PC-3 (cell line): ENCODE measurements at places on chromosomes 4 and X. TPM values are rescaled to one million over a fixed set of nuclear protein-coding genes. Genes with fewer than 3 reads are reported as not detected.

- H3K36me3 ChIP-seq: no peaks in the 10 kb centered on the region
- DNase-seq: no peak
- H3K4me1 ChIP-seq: no peaks in the 10 kb centered on the region
- no peaks in the 10 kb centered on the region for H3K27me3 ChIP-seq
These were observed 121.0 kb downstream of the PPA2 start for GRCh38 chr4:105352826-105353225.

DNA sequence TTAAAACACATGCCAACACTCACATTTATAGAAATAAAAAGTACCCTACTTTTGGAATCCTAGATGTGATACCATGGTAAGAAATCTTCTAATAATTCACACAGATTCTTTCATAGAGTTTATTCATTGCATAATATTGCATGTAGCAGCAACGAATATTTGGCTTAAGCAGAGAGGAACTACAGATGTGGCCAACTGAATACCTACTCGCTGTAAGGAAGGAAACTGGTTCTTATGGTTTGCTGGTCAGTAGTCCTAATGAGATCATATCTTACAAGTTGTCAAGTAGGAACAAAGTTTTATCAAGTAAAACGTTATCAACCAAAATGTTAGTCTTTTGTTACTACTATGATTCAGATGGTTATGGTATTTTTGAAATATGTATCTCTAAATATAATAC, 996.1 kb downstream of the PDHA2 start:
- H3K4me3 ChIP-seq: no peak overlapping the region
- no peaks in the 10 kb centered on the region for H3K27me3 ChIP-seq

DNA sequence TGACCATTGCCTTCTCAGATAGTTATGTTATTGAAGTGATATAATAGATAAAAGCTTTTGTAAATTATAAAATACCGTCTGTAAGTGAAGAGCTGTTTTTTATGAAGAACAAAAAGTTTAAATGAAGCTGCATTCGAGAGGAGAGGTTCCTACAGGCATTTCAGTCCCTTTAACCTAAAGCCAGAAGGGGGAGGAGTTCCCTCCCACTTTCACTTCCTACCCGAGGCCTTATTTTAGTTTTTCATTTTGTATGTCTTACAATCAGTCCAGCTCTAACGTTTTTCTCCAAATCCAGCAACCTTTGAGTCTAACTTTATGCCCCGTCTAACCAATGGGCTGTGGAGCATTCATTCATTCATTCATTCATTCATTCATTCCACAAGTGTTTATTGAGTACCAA, 16.5 kb upstream of the SOX3 start:
- no peak overlapping the region for H3K4me3 ChIP-seq
- H3K27me3 ChIP-seq: peaks cover 9% of the 10 kb centered on the region; the same call in 1 of the 2 replicates
- no peak for DNase-seq

The CNGA1 gene
- total RNA-seq: 0.29 and 1.1 TPM in 2 replicates

DNA sequence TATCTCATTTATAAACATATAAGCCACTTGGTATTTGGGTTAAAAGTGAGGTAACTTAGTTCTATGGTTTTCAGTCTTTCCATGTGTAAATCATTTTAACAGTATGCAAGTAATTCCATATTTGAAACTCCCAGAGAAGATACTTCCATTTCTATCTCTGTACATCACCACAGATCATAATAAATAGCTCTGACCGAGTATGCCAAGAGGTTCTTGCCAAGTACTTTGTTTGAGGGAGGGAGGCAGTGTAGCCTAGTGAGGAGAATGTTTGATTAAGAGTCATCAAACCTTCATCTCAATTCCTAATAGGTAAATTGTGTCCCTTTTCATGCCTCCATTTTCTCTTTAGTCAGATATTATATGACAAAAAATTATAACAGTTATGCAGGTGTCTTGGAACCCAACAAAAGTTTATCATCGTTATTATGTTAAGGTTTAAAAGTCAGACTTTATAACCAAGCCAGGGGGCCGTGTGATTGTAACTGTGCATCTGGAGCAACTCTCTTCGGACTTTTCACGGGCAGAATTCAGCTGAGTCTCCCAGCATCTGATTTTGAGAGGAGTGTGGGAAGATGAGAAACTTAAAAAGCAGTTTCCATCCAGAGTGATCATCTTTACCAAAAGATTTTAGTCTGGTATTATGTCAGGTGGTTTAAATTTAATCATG, 123.8 kb downstream of the ANK2 start:
- H3K4me1 ChIP-seq: no peaks in the 10 kb centered on the region
- no peaks in the 10 kb centered on the region for H3K36me3 ChIP-seq
- no peak for DNase-seq

- H3K4me1 ChIP-seq: no peaks in the 10 kb centered on the region
- no peaks in the 10 kb centered on the region for H3K27me3 ChIP-seq
- no peak for DNase-seq
- H3K36me3 ChIP-seq: no peaks in the 10 kb centered on the region
- H3K4me3 ChIP-seq: no peak overlapping the region
- no peak overlapping the region for H3K27ac ChIP-seq
These were observed 1771.7 kb upstream of the PCDH7 start for GRCh38 chr4:28948501-28948900.

GRCh38 chr4:54390670-54391069, 161.6 kb downstream of the PDGFRA start:
- no peak overlapping the region for H3K27ac ChIP-seq
- DNase-seq: no peak
- H3K36me3 ChIP-seq: no peaks in the 10 kb centered on the region
- H3K4me1 ChIP-seq: no peaks in the 10 kb centered on the region
- no peak overlapping the region for H3K4me3 ChIP-seq

GRCh38 chrX:20421275-20421674, 154.6 kb upstream of the RPS6KA3 start:
- H3K4me3 ChIP-seq: no peak overlapping the region
- H3K36me3 ChIP-seq: no peaks in the 10 kb centered on the region
- no peak for DNase-seq
- H3K27me3 ChIP-seq: no peaks in the 10 kb centered on the region

- H3K4me1 ChIP-seq: peaks cover 10% of the 10 kb centered on the region
- no peak overlapping the region for H3K4me3 ChIP-seq
- H3K27me3 ChIP-seq: no peaks in the 10 kb centered on the region
- no peak overlapping the region for H3K27ac ChIP-seq
These were observed 25.9 kb upstream of the RBPJ start for GRCh38 chr4:26294904-26295303.
